NT2/D1 (cell line): ENCODE measurements at places on chromosomes 6 and 20.

GRCh38 chr6:109095835-109096084 is 453 bp downstream of the CEP57L1 start:
- no peak for DNase-seq

DNA sequence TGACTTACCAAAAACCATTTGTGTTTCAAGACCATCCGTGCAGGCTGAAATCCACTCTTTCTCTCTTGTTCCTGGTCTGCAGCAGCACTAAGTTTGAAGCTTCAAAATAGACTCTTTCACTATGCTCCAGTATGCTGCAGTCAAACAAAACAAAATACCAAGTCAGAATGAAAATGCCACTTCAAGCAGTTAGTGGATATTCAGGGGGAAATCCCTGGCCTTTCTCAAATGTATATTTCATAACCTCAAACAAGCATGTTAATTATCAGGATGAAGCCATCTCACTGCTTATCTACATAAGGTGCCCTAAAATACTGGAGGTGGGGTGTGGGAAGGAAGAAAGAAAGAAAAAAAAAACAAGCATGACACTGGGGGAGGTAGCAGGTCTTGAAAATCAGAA is 103.5 kb downstream of the ATXN1 start:
- no peak for DNase-seq

- no peak for DNase-seq
These were observed 172.1 kb upstream of the RUNX2 start for GRCh38 chr6:45156075-45156474.

DNA sequence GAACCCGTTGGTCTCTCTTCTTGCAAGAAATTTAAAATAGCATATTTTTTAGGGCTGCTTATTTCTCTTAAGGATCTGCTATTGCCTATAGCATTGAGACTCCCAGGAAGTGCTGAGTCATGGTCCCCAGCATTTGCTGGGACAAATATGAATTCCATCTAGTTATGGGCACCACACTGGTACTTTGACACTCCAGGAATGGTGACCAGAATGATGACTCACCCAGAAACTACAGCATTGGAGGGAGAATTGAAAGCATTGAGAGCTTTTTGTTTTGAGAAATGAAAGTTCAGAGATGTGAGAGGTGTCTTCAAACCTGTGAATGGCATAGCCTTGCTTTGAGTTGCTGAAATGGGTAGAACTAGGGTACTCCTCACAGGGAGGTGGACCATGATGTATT is 699.7 kb downstream of the DHX35 start:
- DNase-seq = no peak

DNA sequence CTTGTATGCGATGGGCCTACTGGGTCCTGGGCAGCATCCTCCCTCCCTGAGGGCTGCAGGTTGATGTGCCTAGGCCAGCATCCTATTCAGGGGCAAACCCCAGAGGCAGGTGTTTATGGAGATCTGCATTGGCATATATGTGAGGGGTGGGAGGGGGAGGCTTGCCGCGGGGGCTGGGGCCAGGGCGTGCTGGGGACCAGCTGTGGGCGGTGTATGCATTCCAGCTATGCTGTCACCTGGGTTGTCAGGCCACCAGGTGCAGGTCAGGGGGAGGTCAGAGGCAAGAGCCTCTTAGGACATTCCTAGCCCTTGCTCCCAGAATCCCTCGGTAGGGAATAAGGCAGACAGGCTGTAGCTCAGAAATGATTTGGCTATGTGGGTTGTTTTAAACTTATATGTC is 11.9 kb downstream of the FOXA2 start:
- DNase-seq = no peak

GRCh38 chr6:16559071-16559470 is 202.2 kb downstream of the ATXN1 start:
- no peak for DNase-seq

DNA sequence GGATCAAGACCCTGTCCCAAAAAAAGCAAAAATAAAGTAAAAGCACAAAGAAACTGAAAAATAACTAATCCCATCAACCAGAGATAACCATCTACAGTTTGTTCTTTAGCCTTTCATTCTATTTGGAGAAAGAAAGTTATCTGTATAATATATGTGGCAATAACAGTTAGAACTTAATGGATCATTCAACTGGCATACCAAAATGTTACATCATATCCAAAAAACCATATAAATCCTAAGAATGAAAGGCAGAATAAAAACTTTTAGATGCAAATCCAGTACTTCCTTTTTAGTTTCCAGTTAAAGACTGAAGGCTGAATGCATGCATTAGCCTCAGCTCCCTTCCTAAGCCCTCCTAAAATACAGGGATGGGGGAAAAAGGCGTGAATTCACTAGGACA is 25.2 kb downstream of the ILRUN start:
- DNase-seq = no peak

- DNase-seq = peak; percentile 40
These were observed 68.7 kb downstream of the SYTL3 start for GRCh38 chr6:158718461-158719046.

DNA sequence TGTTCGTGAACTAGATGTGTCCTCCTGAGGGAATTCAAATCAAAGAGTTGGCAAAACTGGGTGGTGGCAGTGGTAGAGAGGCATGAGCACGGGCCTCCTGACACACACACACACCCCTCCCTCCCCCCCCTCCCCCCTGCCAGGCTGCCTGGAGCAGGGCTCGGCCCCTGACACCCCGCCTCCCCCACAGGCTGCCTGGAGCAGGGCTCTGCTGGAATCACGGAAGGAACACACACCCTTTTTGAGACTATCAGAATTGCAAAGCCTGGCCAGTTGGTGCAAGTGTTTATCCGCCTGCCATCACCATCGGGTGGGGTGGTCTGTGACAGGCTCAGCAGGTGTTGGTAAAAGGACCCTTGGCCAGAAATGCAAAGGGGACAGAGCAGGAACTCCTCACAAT is 59.0 kb downstream of the FAM120B start:
- DNase-seq = no peak

DNA sequence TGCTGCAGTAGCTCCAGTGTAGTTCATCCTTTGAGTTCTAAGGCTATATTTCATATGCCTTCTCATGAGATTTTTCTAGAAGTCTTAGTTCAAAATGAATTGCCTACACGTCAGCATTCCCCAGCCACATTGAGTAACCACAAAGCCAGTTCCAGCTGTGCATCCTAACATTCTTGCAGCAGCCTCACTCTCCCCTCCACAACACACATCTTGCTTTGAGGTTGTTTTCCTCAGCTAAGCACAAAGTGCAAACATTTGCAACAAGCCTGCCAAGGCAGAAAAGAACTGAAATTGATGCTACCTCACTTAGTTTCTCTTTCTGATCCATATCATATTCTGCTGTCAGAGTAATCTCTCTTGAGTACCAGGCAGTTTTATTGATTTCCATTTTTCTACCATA is 160.7 kb upstream of the KCNQ5 start:
- DNase-seq = no peak

DNA sequence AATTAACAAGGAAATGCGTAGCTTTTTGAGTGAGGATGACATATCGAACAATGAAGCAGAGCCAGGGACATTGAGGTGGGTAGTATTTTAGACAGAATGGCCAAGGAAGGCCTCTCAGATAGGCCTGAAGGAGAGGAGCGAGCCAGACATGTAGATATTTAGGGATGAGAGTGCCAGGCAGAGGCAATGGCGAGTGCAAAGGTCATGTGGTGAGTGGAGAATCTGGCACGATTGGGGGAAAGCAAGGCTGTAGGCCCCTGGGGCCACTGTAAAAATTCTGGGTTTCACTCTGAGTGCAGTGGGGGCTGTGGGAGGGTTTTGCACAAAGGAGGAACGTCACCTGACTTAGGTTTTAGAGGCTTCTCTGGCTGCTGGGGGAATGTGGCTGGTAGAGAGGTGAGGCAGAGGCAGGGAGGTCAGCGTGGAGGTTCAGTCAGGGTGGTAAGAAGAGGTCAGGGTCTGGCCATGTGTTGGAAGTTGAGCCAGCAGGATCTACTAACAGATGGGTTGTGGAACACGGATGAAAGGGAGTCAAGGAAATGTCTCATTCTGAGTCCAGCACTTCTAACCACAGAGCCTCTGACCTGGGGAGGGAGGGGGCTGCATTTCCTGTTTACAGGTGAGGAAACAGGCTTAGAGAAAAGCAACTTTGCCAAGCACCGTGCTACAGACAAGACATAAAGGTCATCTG is 11.3 kb downstream of the SIRPA start:
- no peak for DNase-seq

DNA sequence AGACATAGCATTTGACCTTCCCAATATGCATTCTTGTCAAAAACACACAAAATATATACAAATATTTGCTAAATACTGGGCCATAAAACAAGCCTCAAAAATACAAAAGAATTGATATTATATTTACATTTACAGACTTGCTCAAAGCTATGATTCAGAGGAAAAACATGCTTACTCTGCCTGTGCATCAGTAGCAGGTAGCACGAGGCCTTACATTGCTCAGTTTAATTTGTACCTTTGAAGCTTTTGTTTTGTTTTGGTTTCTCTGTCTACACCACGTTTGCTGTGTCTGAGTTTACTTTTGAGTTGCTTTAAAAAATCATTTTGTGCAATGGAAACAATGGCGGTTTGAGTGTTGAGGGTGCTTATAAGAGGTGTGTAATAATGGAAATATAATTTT is 99.3 kb downstream of the PHF3 start:
- DNase-seq = no peak

DNA sequence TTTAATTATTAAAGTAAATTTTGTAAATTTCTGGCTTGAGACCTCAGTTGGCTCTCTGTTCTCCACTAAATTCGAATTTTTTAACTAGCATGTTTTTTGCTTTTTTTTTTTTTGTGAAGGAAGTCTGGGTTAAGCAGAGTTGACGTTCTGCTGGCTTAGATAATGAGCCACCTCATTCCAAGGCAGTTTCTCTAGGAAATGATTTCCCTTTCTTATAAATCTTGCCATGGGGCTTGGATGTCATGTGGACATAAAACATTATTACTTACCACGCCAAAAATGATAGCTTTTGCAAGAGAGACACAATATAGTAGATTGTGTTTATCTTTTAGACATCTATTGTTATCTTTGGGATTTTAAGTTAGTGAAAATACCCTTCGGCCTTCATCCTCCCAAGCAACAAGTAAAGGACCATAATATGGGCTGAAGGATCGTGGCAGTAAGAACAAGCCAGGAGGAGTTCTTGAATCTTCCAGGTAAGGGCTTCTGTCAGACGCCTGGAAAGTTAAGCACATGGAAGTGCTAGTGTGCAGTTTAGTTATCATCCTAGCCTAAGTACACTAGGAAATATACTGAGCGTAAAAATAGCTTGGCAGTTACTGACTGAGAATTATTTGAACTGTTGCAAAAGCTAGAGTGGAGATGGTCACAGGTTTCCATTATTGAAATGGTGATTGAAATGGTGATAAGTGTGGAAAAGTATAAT is 30.7 kb downstream of the ADGRG6 start:
- no peak for DNase-seq

DNA sequence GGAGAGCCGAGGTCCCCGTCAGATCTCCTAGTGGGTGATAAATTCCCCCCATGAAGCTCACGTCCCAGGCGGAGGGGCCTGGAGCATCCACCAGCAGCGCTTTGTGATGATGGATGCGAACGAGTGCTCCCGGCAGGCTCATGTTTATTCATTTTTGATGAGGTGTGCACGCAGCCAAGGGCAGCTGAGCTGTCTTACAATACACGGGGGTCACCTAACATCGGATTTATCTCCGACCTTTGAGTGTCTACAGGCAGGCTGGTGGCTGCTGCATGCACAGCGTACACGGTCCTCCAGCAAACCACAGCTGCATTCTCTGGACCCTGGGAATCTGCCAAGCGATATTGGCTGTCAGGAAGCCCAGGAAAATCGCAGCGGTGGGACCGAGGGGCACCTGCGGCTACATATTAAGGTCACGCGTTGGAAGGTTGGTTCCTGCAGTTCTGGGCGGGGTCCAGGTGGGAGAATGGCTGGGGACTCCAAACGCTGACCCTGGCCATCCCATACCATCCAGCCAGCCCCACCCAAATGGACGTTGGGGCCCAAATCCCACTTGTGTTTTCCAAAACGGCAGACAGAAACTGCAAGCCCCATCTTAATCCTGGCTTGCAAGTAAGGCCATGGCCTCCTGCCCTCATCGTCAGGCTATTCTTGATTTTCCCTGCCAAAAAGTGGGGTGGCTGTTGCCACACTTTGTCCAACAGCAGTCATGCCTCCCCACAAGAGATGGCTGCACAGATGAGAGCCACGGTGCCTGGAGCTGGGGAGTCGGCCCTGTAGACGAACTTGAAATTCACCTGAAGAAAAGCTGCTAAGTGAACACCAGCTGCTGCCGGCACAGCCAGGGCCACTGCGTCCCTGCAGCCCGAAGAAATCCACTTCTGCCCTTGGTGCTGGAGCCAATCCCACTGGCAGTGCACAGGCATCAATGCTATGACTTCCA is 399.9 kb downstream of the TAF4 start:
- no peak for DNase-seq

GRCh38 chr20:60137657-60138245 is 179.5 kb downstream of the CDH26 start:
- DNase-seq = peak; percentile 22

GRCh38 chr6:84633771-84634170 is 130.6 kb downstream of the TBX18 start:
- no peak for DNase-seq

DNA sequence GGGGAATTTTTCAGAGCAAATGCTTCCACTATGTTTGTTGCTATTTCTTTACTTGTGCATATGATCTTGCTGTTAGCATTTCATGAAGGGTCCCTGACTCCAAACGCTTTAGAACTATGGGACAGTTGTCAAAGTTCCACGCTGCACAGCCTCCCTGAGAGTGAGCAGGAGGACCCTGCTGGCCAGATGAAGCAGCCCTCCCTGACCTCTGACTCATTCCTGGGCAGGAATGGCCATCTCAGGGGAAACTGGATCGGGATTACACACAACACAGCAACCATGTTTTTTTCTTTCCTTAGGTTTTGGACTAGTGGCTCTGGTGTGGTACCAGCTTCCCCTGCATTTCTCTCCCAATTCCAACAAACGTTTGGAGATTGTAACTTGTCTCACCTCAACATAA is 710.9 kb upstream of the AGPAT4 start:
- DNase-seq = no peak

GRCh38 chr20:61355585-61355984 is 103.5 kb downstream of the CDH4 start:
- DNase-seq = no peak

GRCh38 chr6:72703093-72703492 is 81.2 kb downstream of the KCNQ5 start:
- DNase-seq = no peak

DNA sequence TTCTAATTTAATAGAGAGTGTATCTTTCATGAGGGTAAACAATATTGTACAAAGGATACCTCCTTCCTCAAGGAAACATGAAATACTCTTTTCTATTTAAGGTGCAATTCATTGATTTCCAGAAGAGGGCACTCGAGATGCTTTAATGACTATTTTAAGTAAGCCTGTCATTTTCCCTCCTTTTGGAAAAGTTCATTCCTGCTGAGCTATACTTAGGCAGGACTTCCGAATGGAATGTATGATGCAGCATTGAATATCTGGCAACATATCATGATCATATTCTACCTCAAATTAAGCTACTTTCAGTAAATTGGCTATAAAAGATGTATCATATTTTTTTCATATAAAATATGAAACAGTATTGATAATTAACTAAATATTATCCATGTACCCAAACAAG is 5.0 kb downstream of the DST start:
- DNase-seq = peak; percentile 28
